Natural killer cell (primary cell): ENCODE measurements at places on chromosomes 11 and 22. TPM values are rescaled to one million over a fixed set of nuclear protein-coding genes. Genes with fewer than 3 reads are reported as not detected.

DNA sequence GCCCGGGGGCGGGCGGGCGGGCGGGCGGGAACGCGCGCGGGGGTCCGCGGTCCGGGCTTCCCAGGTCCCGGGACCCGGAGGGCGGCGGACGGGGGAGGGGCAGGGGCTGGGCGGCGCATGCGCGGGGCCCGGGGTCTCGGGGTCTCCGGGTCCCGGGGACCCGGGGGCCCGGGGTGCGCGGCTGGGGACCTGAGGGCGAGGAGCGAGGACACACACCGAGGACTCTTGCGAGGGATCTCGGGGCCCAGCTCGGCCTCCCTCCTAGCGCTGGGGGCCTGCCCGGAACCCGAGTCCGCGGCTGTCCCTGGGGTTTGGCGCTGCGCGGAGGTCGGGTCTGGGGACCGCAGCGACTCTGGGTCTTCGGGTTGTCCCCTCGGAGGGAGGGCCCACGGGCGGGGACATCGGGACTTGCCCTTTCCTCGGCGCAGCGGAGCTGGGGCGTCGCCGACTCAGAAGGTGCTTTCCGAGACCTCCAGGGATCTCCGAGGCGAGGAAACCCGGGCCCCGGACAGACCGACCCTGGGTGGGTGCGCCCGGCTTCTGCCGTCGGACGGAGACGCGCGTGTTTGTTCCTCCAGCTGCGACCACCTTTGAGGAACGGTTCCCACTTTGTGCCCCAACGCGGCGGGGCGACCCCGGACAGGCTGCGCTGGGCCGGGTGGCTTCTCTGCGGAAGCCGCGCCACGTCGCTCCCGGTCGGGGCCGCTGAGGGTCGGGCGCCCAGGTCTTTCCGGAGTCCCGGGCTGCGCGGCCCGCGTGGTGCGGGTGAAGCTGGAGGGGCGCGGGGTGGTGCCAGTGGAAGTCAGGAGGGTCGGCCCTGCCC, 540 bp downstream of the PPARA start:
- peaks cover 22% of the 10 kb centered on the region for H3K4me1 ChIP-seq
- H3K27ac ChIP-seq, result peak overlapping the region; percentile 72
- peak; percentile 61 for DNase-seq
- H3K27me3 ChIP-seq, result no peaks in the 10 kb centered on the region
- no peaks in the 10 kb centered on the region for H3K36me3 ChIP-seq

The MMP11 gene
- 1.7 TPM for total RNA-seq

- no peaks in the 10 kb centered on the region for H3K27me3 ChIP-seq
- H3K4me1 ChIP-seq, result no peaks in the 10 kb centered on the region
- no peak overlapping the region for H3K27ac ChIP-seq
Measured at GRCh38 chr11:20715931-20716330, 46.5 kb downstream of the NELL1 start.

The PIK3IP1 gene
- total RNA-seq, result 180 TPM

GRCh38 chr11:89358761-89359160, 132.4 kb downstream of the NOX4 start:
- DNase-seq, result no peak
- H3K27me3 ChIP-seq, result no peaks in the 10 kb centered on the region
- H3K36me3 ChIP-seq, result no peaks in the 10 kb centered on the region
- no peaks in the 10 kb centered on the region for H3K4me1 ChIP-seq
- no peak overlapping the region for H3K4me3 ChIP-seq
- no peak overlapping the region for H3K27ac ChIP-seq

The MIEF1 gene
- 16.1 TPM for total RNA-seq

DNA sequence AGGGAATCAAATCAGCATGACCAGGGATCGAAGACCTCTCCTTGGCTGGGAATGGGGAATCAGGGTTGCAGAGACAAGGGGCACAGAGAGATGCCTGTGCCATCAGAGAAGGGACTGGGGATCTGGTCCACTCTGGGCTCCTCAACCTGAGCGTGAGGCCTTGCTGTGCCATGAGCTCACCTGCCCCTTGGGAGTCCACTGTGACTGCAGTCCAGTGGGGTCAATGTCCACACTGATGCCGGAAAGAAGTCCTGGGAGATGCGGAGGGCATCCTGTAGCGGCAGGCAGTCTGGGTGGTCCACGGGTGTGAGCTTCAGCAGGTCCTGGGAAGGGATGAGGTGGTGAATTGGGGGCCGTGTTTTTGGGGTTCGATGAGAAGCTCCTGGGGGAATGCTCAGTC, 7.3 kb upstream of the RGL4 start:
- H3K27me3 ChIP-seq, result no peaks in the 10 kb centered on the region
- DNase-seq, result no peak
- H3K4me3 ChIP-seq, result no peak overlapping the region
- peaks cover 2% of the 10 kb centered on the region for H3K36me3 ChIP-seq

DNA sequence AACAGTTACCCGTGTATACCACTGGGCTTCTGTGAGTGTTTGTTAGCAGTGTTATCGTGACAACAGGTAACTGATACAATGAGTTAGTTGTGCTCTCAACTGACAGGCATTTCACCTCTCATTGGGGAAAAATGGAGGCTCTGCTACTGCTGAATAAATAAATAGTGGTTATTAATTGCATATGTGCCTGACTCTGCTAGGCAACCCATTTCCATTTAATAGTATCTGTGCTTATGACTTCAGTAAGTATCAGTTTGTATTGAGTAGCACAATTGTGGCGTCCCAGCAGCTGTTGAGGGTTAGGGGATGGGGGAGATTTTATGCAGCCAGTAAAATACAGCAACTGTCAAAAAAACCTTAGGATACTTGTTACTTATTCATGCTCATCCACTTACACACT, 123.4 kb upstream of the SEZ6L start:
- H3K4me1 ChIP-seq, result no peaks in the 10 kb centered on the region
- no peak for DNase-seq
- H3K36me3 ChIP-seq, result no peaks in the 10 kb centered on the region
- H3K27ac ChIP-seq, result no peak overlapping the region
- H3K4me3 ChIP-seq, result no peak overlapping the region

DNA sequence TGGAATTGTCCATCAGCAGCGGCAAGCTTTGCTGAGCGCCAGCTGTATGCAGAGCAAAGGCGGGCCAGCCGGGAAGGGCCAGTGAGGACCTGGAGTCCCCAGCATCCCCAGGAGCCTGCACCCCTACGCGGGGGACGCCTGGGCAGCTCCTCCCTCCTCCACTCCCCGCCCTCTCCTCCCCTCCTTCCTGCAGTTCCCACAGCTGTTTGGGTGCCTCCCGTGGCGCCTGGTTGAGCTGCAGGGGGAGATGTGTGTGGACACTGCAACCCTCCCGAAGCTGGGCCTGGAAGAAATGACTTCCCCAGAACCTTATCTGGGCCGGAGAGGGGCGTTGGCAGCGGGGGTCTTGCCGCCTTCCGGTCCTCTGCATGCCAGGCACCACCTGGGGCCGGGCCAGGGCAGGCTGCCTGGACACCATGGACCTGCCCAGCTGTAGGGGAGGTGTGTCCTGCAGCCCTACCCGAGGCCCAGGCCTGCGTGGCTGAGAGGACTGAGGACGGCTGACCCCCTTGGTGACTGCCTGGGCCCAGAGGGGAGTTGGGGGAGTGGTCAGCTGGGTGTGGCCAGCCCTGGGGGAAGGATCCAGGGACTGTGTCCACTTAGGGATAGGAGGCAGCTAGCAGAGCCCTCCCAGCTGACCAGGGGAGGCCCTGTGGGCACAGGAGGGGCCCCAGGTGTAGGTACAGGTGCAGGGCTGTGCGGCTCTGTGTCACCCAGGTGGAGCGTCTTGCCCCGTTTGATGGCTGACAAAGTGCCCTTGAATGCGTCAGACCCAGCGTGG, 16.8 kb upstream of the MUC6 start:
- H3K27ac ChIP-seq, result no peak overlapping the region
- H3K4me1 ChIP-seq, result peaks cover 8% of the 10 kb centered on the region
- H3K4me3 ChIP-seq, result no peak overlapping the region
- H3K27me3 ChIP-seq, result peaks cover 5% of the 10 kb centered on the region
- DNase-seq, result no peak

DNA sequence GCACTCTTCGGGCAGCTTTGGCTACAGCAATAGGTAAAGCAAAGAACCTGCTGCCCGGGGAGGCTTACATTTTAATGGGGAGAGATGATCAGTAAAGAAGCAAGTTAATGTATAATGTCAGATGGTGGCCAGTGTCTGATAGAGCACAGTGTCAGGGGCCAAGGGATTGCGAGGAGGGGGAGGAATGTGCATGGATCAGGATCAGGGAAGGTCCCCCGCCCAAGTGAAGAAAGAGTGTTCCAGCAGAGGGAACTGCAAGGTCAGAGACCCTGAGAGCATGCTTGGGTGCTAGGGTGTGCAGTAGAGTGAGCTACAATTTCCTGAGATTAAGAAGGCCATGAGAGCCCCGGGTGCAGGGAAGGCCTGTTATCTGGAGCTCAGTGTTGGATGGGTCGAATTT, 39.7 kb downstream of the TIMP3 start:
- H3K4me3 ChIP-seq, result no peak overlapping the region
- no peaks in the 10 kb centered on the region for H3K4me1 ChIP-seq
- DNase-seq, result no peak

DNA sequence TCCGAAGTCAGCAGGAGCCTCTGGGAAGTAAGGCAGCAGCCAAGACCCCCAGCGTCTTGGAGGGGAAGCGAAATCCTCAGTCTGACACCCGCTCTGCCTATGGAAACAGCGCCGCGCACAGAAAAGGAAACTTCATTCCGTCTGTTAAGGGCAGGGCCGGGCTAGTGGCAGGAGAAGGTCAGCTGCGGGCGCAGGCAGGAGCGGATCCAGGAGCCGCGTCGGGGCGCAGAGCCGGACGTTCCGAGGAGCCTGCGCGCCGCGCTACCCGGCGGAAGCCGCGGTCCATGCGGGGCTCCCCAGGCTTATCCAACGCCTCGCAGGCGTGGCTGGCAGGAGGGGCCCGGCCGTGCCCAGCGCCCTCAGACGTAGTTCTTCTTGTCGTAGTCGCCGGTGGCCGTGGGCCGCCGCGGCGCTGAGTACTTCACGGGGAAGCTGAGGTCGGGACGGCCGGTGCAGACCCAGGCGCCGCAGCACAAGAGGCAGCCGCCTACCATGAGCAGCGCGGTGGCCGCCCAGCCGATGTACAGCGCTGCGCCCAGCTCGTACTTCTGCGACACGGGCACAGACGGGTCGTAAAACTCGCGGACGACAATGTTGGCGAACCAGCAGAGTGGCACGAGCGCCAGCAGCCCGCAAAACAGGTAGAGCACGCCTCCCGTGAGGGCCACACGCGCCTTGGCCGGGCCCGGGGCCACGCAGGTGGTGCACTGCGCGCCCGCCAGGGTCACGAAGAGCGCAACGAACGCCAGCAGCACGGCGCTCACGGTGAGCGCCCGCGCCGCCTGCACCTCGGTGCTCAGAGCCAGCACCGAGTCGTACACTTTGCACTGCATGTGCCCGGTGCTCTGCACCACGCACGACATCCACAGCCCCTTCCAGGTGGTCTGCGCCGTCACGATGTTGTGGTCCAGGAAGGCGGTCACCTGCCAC, 705 bp downstream of the CLDN5 start:
- no peak for DNase-seq
- peaks cover 5% of the 10 kb centered on the region for H3K4me1 ChIP-seq
- peaks cover 11% of the 10 kb centered on the region for H3K27me3 ChIP-seq

- no peaks in the 10 kb centered on the region for H3K4me1 ChIP-seq
- H3K36me3 ChIP-seq, result no peaks in the 10 kb centered on the region
- H3K4me3 ChIP-seq, result no peak overlapping the region
- DNase-seq, result no peak
- no peak overlapping the region for H3K27ac ChIP-seq
Measured at GRCh38 chr22:45549762-45550378, 47.2 kb downstream of the FBLN1 start.

GRCh38 chr11:99277281-99277680, 256.5 kb downstream of the CNTN5 start:
- H3K4me1 ChIP-seq, result no peaks in the 10 kb centered on the region
- H3K27ac ChIP-seq, result no peak overlapping the region
- H3K36me3 ChIP-seq, result no peaks in the 10 kb centered on the region
- no peaks in the 10 kb centered on the region for H3K27me3 ChIP-seq
- DNase-seq, result no peak

- no peak overlapping the region for H3K27ac ChIP-seq
- H3K4me1 ChIP-seq, result no peaks in the 10 kb centered on the region
- no peak overlapping the region for H3K4me3 ChIP-seq
- no peaks in the 10 kb centered on the region for H3K27me3 ChIP-seq
Measured at GRCh38 chr11:69461272-69461962, 20.0 kb upstream of the LINC01488 start.

The TBX1 gene
- 3.2 TPM for total RNA-seq

- DNase-seq, result no peak
- H3K27me3 ChIP-seq, result no peaks in the 10 kb centered on the region
- H3K36me3 ChIP-seq, result no peaks in the 10 kb centered on the region
- H3K27ac ChIP-seq, result no peak overlapping the region
- H3K4me3 ChIP-seq, result no peak overlapping the region
- H3K4me1 ChIP-seq, result no peaks in the 10 kb centered on the region
Measured at GRCh38 chr11:44695169-44695833, 31.5 kb upstream of the TSPAN18 start.

The FBLN1 gene
- total RNA-seq, result not detected

- H3K36me3 ChIP-seq, result peaks cover 2% of the 10 kb centered on the region
- H3K4me1 ChIP-seq, result peaks cover 12% of the 10 kb centered on the region
- no peak overlapping the region for H3K4me3 ChIP-seq
- H3K27ac ChIP-seq, result no peak overlapping the region
- no peaks in the 10 kb centered on the region for H3K27me3 ChIP-seq
Measured at GRCh38 chr11:61133956-61134662, 27.1 kb downstream of the VPS37C start.

GRCh38 chr22:31286360-31287255, 5.7 kb downstream of the PIK3IP1 start:
- peak; percentile 86 for DNase-seq
- peaks cover 55% of the 10 kb centered on the region for H3K36me3 ChIP-seq
- H3K27me3 ChIP-seq, result no peaks in the 10 kb centered on the region
- no peak overlapping the region for H3K4me3 ChIP-seq
- H3K27ac ChIP-seq, result peak overlapping the region; percentile 99

DNA sequence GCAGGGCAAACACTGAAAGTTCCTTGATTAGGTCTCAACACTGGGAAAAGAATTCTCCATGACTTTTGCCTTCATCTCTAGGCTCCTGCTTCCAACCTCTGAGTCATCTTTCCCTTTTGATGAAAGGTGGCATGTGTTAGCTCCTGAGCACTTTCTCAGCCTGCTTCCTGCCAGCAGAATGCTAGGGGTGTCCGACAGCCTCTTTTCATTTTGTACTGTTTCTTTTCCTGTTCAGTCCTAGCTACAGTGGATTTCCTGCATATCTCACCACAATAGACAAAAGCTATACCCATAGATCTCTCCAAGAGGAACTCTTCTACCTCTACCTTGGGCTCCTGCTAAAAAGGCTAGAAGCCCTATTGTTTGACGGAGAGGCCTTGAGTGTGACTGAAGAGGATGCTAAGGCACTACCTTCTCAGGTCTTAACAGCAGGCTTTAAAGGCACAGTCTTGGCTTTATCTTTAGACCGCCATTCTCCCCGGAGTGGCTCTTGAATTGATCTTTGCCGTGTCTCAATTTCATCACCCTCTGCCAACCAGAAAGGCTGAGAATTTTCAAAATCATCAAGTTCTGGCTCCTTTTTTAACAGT, 145.5 kb downstream of the RBFOX2 start:
- no peaks in the 10 kb centered on the region for H3K27me3 ChIP-seq
- no peak overlapping the region for H3K27ac ChIP-seq
- no peaks in the 10 kb centered on the region for H3K4me1 ChIP-seq
- H3K36me3 ChIP-seq, result no peaks in the 10 kb centered on the region
